Stimulated activated naive B cell treated with anti-CD40 and anti-IgM and Interleukin-4, amounts not matched to agents 10 μg/mL and 1 μg/mL and 100 μg/mL, for 72 hours (primary cell): ENCODE measurements at places on chromosomes 1 and 21.

DNA sequence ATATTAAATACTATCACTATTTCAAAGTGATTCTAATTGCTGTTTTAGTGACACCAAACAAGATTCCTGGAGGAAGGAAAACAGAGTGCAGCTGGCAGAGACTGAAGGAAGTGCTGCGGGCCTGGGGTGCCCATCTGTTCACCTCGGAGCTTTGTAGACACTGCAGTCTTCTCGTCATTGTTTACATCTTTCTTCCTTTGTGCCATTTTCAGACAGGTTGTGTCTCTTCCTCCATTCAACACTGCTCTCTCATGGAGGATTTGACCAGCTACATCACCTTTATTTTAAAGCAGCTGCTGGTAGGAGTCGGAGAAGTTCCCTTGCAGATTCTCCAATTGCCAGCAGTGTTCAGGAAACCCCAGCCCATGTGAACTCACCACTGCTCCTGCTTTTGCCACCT is 37.3 kb downstream of the ABCA4 start:
- no peak for DNase-seq

- no peak for DNase-seq
Observed at GRCh38 chr1:36055706-36056105, 28.2 kb upstream of the TEKT2 start.

GRCh38 chr1:9107136-9107535 is 21.8 kb downstream of the GPR157 start:
- no peak for DNase-seq

DNA sequence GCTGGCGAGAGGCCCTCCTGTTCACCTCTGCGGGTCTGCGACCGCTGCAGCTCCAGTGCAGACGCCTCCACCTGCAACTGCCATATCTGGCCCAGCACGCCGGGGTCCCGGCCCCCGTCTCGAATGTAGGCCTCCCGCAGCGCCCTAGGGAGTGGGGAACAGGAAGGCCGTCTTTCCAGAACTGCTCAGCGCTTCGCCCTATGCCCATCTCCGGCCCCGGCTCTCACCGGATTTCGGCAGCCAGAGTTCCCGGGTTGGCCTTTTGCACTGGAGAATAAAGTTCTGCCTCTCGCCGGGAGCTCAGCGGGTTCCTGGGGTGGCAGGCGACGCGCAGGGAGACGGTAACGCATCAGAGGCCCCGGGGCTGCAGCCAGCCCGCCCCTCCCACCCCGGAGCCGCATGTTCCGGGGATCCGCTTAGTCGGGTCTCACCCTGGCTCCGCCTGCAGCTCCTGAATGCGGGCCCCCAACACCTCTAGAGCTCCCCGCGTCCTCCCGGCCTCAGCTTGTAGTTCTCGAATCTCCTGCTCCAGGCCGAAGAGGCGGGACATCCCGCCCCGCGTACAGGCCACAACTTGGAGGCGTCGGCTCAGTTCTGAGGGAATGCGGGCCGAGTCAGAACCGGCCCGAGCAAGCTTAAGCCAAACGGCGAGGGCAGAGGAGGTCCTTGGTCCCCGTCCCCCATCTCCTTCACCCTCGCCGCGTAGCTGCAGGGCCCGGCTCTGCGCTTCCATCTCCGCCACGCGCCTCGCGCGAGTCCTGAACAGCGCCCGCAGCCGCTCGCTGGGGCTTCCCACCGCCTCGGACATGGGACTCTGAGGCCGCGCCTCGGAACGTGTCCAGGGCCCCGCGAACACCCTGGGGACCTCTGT is 1.1 kb downstream of the CCDC17 start:
- no peak for DNase-seq
